ENCODE measurements at places on chromosomes 7 and 10. TPM values are rescaled to one million over a fixed set of nuclear protein-coding genes. Genes with fewer than 3 reads are reported as not detected.

The ACSM6 gene
- not detected for total RNA-seq

GRCh38 chr7:42219447-42219846, 17.6 kb downstream of the GLI3 start:
- no peaks in the 10 kb centered on the region for H3K27me3 ChIP-seq
- no peak overlapping the region for H3K4me3 ChIP-seq
- H3K27ac ChIP-seq, result no peak overlapping the region
- H3K4me1 ChIP-seq, result peaks cover 12% of the 10 kb centered on the region

The ADAM8 gene
- total RNA-seq, result 1.4 TPM

DNA sequence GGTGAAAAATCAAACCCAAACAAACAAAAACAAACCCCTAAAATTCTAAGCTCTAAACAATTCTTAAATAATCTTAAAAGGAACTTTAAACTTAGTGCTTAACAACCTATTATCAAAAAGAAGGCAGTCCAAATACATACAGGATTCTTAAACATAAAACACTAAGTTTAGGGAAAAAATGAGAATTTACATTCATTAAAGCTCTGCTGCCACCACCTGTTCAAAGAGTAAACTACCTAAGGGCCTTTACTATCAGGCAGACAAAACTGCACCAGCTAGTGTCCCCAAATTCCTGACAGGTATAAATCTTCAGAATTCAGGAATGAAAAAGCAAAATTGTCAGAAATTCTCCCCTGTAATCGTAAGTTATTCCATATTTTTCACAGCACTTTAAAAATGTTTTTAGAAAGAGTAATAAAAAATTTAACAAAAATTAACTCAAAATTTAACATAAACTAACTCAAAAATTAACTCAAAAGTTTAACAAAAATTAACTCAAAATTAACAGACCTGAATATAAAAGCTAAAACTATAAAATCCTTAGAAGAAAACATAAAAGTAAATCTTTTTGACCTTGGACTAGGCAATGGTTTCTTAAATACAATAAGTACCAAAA, 55.1 kb downstream of the PDZD8 start:
- no peaks in the 10 kb centered on the region for H3K4me1 ChIP-seq
- no peak for DNase-seq
- no peaks in the 10 kb centered on the region for H3K36me3 ChIP-seq
- no peak overlapping the region for H3K4me3 ChIP-seq

- H3K4me1 ChIP-seq, result no peaks in the 10 kb centered on the region
- no peak overlapping the region for H3K4me3 ChIP-seq
- no peak overlapping the region for H3K27ac ChIP-seq
- peaks cover 58% of the 10 kb centered on the region for H3K27me3 ChIP-seq
- H3K36me3 ChIP-seq, result no peaks in the 10 kb centered on the region
- no peak for DNase-seq
Measured at GRCh38 chr7:73815436-73815835, 15.4 kb upstream of the CLDN4 start.

The SPDYE3 gene
- not detected for total RNA-seq

- H3K36me3 ChIP-seq, result peaks cover 23% of the 10 kb centered on the region
- H3K4me1 ChIP-seq, result peaks cover 40% of the 10 kb centered on the region
- H3K27ac ChIP-seq, result peak overlapping the region; percentile 34
- no peak for DNase-seq
Measured at GRCh38 chr7:4879396-4880081, 4.0 kb downstream of the RADIL start.

The DRGX gene
- not detected for total RNA-seq

The PDSS1 gene
- total RNA-seq, result 4.2 TPM

- no peak overlapping the region for H3K27ac ChIP-seq
- peaks cover 23% of the 10 kb centered on the region for H3K4me1 ChIP-seq
- H3K36me3 ChIP-seq, result no peaks in the 10 kb centered on the region
- DNase-seq, result no peak
Measured at GRCh38 chr7:65927489-65928448, 54.2 kb downstream of the GUSB start.

- H3K27me3 ChIP-seq, result no peaks in the 10 kb centered on the region
- no peaks in the 10 kb centered on the region for H3K4me1 ChIP-seq
- H3K27ac ChIP-seq, result no peak overlapping the region
Measured at GRCh38 chr10:36736311-36736710, 389.1 kb upstream of the ANKRD30A start.

- no peaks in the 10 kb centered on the region for H3K27me3 ChIP-seq
- H3K4me3 ChIP-seq, result no peak overlapping the region
- H3K4me1 ChIP-seq, result no peaks in the 10 kb centered on the region
- DNase-seq, result no peak
Measured at GRCh38 chr7:40403703-40404476, 269.1 kb downstream of the SUGCT start.

The C10orf105 gene
- 0.05 TPM for total RNA-seq

GRCh38 chr10:22712956-22713852, 1.2 kb downstream of the PIP4K2A start:
- no peaks in the 10 kb centered on the region for H3K27me3 ChIP-seq
- peak overlapping the region; percentile 97 for H3K4me3 ChIP-seq
- no peak for DNase-seq
- H3K36me3 ChIP-seq, result no peaks in the 10 kb centered on the region
- peaks cover 46% of the 10 kb centered on the region for H3K4me1 ChIP-seq

- H3K4me1 ChIP-seq, result peaks cover 26% of the 10 kb centered on the region
- H3K27ac ChIP-seq, result peak overlapping the region; percentile 72
- DNase-seq, result no peak
- no peaks in the 10 kb centered on the region for H3K27me3 ChIP-seq
- H3K4me3 ChIP-seq, result no peak overlapping the region
- peaks cover 4% of the 10 kb centered on the region for H3K36me3 ChIP-seq
Measured at GRCh38 chr7:32108651-32109050, 38.4 kb upstream of the PDE1C start.

DNA sequence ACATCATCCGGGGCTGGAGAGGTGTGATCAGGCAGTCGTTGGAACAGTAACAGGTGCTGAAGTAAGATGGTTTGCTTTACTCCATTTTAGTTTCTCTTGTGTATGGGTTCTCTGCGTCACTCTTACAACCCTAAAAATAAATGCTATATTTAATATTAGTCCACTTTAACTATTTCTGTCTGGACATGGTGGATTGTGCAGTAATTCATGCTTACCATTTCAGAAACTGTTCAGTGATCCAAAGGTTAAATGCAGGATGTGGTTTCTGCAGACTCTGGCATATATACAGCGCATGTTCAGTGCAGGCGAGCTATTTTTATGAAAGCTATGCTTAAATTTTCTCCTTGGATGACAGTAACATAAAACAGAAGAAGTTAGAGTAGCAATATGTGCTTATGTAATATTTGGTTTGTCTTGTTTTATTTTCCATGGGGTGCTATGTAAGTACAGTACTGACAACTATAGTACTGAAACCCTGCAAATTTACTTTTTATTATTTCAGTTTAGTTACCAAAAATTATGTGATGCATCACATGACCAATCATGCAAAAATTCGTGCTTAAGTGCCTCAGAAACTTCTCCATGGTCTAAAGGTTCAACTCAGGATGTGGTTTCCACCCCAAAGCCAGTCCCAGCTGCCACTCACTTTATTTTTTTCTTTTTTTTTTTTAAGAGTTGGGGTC, 46.6 kb upstream of the GRID1 start:
- H3K4me3 ChIP-seq, result no peak overlapping the region
- DNase-seq, result no peak
- peaks cover 20% of the 10 kb centered on the region for H3K27me3 ChIP-seq
- H3K4me1 ChIP-seq, result peaks cover 14% of the 10 kb centered on the region
- H3K27ac ChIP-seq, result no peak overlapping the region

The CUBN gene
- total RNA-seq, result 0.44 TPM

The ZNF680 gene
- 21.6 TPM for total RNA-seq

The CPXM2 gene
- total RNA-seq, result 4.5 TPM

DNA sequence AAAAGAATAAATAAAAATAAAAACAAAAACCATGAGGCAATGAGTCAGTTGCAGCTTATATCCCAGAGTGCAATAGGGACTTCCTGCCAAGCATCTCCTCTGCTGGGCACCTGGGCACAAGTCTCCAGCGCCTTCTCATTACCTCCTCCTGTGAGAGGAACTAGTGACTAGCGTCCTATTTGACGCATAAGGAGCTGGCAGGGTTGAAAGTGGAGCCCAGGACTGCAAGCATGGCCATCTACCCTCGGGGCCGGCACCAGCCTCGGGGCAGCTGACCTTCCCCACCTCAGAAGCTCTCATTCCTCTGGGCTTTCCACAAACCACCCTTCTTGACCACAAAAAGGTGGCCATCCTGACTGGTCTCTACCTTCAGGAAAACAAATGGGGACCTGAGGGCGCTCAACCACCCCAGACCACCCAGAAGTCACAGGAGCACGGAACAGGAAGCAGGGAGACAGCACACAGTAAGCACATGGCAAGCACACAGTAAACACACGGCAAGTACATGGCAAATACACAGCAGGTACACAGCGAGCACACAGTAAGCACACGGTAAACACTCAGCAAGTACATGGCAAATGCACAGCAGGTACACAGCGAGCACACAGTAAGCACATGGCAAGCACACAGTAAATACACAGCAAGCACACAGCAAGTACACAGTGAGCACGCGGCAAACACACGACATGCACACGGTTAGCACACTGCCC, 19.1 kb downstream of the CTBP2 start:
- H3K27ac ChIP-seq, result no peak overlapping the region
- H3K27me3 ChIP-seq, result no peaks in the 10 kb centered on the region
- no peaks in the 10 kb centered on the region for H3K36me3 ChIP-seq
- no peak for DNase-seq
- H3K4me3 ChIP-seq, result no peak overlapping the region

DNA sequence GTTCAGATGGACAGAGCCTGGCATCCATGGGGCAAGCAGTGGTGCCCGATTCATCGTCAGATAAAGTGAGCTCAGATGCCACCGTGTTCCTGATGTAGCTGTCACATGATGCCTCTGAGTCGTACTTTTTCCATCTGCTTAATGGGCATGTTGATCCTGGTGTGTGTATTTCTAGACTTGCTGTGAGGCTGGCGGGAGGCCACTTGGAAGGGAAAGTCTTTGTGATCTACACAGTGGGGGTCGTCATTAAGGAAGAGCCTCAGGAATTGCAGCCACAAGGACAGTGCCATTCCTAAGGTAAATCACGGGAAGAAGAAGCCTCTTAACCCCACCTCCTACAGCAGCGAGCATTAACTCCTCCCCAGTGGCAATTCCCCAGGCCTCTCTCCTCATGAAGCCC, 63.0 kb downstream of the RGS10 start:
- peaks cover 57% of the 10 kb centered on the region for H3K27me3 ChIP-seq
- no peak overlapping the region for H3K4me3 ChIP-seq
- peaks cover 6% of the 10 kb centered on the region for H3K4me1 ChIP-seq
- DNase-seq, result no peak
- H3K36me3 ChIP-seq, result no peaks in the 10 kb centered on the region

The ACTL6B gene
- total RNA-seq, result not detected

DNA sequence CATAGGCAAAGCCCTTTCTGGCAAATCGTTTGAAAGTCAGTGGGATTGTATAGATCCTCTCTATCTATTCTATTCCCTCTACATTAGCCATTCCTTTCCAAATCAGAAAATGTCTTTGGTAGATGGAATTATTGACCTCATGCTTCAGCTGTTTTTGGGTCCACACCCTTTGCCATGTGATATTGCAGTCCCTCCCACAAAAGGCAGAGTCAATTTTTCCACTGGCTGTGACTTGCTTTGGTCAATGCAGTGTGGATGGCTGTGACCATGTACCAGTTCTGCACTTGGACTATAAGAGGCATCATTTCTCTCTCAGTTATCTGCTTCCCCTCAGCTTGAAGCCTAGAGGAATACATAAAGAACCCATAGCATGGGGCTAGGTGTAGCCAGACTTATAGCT, 332.9 kb downstream of the PTEN start:
- H3K27me3 ChIP-seq, result no peaks in the 10 kb centered on the region
- H3K4me3 ChIP-seq, result no peak overlapping the region
- H3K27ac ChIP-seq, result no peak overlapping the region
- DNase-seq, result no peak
- H3K36me3 ChIP-seq, result no peaks in the 10 kb centered on the region

DNA sequence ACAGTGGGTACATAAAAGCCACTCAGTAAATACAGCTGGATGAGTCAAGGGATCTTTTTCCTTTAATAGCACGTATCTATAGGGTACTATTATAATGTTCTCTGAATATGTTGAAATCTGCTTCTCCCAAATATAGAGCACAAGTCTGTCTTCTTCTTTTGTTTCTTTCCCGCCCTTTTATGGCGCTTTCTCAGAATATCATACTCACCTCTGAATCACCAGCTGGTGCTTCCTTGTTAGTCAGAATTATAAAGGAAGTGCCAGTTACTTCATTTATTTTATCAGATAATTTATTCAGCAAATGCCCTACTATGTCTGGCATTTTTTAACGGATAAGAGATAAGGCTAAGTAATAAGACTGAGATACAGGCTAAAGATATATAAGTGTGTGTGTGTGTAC, 772.9 kb downstream of the SORCS3 start:
- H3K4me3 ChIP-seq, result no peak overlapping the region
- no peaks in the 10 kb centered on the region for H3K36me3 ChIP-seq
- H3K27me3 ChIP-seq, result no peaks in the 10 kb centered on the region
- no peaks in the 10 kb centered on the region for H3K4me1 ChIP-seq
- DNase-seq, result no peak

GRCh38 chr7:141872931-141873330, 31.6 kb upstream of the PRSS37 start:
- H3K27ac ChIP-seq, result no peak overlapping the region
- no peaks in the 10 kb centered on the region for H3K4me1 ChIP-seq
- no peaks in the 10 kb centered on the region for H3K27me3 ChIP-seq

DNA sequence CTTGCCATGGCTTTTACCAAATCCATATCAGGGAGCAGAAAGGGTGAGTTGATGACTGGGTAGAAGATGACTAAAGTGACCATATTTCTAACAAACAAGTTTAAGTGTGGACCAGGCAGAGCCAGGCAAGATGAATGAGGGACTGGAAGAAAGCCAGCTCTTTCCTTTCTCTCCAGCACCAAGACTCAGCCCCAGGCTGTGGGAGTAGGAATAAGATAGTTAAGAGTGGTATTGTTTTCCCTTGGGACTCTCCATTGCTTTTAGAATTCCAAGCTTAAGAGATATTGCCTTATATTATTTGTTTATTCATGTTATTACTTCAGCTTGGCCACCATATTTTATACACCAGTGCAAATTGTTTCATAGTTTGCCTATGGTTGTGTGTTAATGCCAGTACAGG, 28.8 kb upstream of the TSPAN33 start:
- no peaks in the 10 kb centered on the region for H3K4me1 ChIP-seq
- no peak overlapping the region for H3K4me3 ChIP-seq
- H3K36me3 ChIP-seq, result no peaks in the 10 kb centered on the region
- peaks cover 22% of the 10 kb centered on the region for H3K27me3 ChIP-seq
- no peak overlapping the region for H3K27ac ChIP-seq

The INA gene
- total RNA-seq, result not detected

The LLCFC1 gene
- total RNA-seq, result not detected

The CLDN3 gene
- not detected for total RNA-seq

DNA sequence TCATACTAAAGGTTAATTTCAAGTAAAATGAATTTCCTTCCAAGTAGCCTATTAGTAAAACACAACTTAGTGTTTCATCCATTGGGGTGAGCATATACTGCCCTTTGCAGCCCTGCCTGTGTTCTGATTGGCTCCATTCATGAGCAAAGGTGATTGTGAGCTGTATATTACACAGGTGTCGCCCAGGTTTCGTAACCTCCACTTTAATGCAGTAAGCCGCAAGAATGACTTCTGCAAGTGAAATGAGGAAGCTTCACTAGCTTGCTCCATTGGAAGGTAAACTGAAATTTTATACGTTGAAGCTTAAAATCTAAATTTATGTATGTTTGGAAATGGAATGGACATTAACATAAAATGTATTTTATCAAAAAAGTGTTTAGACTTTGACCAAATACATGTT, 24.4 kb downstream of the MTURN start:
- H3K27me3 ChIP-seq, result no peaks in the 10 kb centered on the region
- peaks cover 9% of the 10 kb centered on the region for H3K36me3 ChIP-seq
- no peak overlapping the region for H3K4me3 ChIP-seq
- no peak overlapping the region for H3K27ac ChIP-seq
- DNase-seq, result no peak

- no peaks in the 10 kb centered on the region for H3K4me1 ChIP-seq
- H3K27ac ChIP-seq, result no peak overlapping the region
- H3K4me3 ChIP-seq, result no peak overlapping the region
Measured at GRCh38 chr10:77626266-77626935, 11.2 kb downstream of the KCNMA1 start.

Data from left ventricle myocardium inferior (tissue), 1 donor.